Activated CD8-positive, alpha-beta memory T cell treated with anti-CD3 and anti-CD28 coated beads for 1 hour (primary cell): ENCODE measurements at places on chromosomes 1 and 21.

DNA sequence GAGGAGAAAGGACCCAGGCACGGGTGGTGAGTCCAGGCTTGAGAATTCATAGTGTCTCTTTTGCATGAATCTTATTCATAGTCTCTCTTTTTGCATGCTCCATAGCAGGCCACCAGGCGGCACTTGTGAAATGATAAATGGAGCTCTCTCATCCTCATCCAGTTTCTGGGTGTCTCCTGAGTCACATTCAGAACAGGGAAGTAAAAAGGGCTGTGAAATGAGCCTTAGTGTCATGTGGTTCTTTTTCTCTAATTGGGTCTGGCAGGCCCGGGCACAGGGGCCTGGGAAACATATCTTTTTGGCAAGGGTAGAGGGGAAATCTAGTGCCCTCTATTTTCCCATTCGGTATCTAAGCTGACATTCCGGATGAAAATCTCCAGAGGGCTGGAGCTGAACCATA is 19.1 kb upstream of the NCF2 start:
- no peak for DNase-seq

DNA sequence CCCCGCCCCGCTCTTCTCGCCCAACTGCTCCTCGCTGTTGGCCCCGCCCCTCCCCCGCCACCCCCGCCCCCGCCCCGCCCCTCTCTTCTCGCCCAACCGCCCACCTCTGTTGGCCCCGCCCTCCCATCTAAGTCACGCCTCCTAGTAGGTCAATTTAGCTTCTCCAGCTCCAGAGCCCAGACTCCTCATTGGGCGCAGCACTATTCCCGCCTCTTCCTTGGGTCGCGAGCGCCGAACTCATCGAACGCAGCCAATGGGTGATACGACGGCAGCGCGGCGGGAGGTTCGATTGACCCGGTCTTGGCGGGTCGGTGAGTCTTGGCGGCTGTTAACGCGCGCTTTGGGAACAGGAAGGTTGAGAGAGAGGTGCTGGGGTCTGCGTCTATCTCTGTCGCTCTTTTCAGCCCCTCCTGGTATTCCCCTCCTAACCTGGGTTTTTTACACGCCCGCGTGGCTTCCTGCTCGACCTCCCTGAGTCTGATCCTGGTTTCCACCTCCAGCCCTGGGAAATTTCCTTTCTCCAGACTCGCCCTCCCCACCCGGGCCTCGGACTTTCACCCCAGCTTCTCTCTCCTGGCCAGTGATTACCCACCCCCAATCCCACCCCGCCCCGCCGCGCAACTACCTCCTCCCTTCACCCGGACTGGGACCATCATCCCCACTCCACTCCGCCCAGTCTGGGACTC is at the start of gene RAD54L:
Gene RAD54L, plus strand, starts transcription at position 328 of the 686 bp plus-strand sequence. CDS start 643 bp downstream, outside the sequence.
- peak; percentile 88 for DNase-seq

GRCh38 chr1:236514703-236515442 is 8.9 kb upstream of the LGALS8 start:
- no peak for DNase-seq

DNA sequence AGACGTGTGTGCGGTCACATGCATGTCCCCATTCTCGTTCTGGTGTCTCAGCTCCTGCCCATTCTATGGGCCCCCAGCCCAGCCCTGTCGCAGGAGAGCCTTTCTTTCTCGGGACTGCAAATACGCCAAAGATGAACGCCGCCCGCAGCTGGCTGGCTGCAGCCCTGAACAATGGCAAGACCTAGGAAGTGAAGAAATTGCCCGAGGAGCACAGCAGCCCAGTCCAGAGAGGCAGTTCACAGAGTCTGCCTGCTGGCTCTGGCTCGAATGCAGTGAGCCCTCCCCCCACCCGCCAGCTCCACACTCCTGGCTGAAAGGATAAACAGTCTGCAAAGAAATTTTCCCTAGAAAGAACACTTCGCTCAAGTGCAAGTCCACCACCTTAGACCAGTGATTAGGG is 23.3 kb downstream of the PAX7 start:
- no peak for DNase-seq

DNA sequence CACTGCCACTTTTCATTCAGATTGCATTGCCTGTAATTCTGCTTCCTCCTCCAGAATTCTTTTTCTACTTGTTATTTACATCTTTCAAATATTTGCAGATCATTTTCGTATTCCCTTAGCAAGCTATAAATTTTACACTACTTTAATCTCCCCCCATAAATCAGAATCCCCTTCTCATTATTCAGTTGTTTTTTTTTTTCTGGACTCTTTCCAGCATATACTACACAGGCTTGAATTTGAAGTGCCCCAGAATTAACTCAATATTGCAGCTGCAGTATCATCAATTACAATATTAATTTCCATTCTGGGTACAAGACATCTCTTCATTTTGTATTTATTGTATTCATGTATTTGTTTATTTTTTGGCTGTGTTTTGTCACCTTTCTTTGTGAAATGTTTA is 1494.3 kb downstream of the AMY1C start:
- no peak for DNase-seq

- DNase-seq: no peak
Measured at GRCh38 chr1:103058391-103058790, 49.9 kb downstream of the COL11A1 start.
